ENCODE measurements at places on chromosomes 4 and X.

DNA sequence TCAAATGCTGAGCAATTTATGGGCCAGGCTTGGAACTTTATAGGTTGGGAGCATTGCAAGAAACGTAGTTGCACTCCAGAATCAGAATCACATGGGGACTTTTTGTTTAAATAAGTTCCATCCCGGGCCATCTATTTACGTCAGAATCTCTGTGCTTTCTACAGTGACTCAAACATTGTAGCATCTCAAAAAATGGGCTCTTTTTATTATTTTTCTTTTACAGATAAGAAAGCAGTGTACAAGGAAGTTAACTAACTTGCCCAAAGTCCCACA, 10.2 kb downstream of the CC2D2A start:
- peak overlapping the region; percentile 71 for H3K27ac ChIP-seq
- no peaks in the 10 kb centered on the region for H3K36me3 ChIP-seq
- DNase-seq: no peak
- no peaks in the 10 kb centered on the region for H3K27me3 ChIP-seq
- H3K4me3 ChIP-seq: peak overlapping the region; percentile 57

DNA sequence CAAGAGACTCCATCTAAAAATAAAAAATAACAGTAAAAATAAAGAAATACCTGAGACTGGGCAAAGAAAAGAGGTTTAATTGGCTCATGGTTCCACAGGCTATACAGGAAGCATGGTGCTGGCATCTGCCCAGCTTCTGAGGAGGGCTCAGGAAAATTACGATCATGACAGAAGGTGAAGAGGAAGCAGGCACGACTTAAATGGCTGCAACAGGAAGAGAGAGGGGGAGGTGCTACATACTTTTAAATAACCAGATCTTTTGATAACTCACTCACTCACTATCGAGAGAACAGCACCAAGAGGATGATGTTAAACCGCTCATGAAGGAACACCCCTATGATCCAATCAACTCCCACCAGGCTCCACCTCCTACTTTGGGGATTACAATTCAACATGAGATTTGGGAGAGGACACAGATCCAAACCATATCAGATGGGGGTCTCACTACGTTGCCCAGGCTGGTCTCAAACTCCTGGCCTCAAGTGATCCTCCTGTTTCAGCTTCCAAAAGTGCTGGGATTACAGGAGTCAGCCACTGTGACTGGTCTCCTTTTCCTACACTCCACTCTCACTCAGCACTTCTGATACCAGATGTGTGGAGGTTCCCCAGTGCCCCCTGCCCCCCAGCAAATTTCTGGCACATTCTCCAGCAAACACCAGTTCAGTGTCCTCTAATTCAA, 11.9 kb upstream of the ZNF157 start:
- no peak overlapping the region for H3K4me3 ChIP-seq
- H3K27me3 ChIP-seq: no peaks in the 10 kb centered on the region
- H3K27ac ChIP-seq: no peak overlapping the region
- no peak for DNase-seq

- no peak overlapping the region for H3K4me3 ChIP-seq
- no peaks in the 10 kb centered on the region for H3K36me3 ChIP-seq
- no peak for DNase-seq
- no peaks in the 10 kb centered on the region for H3K27me3 ChIP-seq
- H3K4me1 ChIP-seq: no peaks in the 10 kb centered on the region
These were observed 34.1 kb downstream of the PRRG1 start for GRCh38 chrX:37383313-37383712.

DNA sequence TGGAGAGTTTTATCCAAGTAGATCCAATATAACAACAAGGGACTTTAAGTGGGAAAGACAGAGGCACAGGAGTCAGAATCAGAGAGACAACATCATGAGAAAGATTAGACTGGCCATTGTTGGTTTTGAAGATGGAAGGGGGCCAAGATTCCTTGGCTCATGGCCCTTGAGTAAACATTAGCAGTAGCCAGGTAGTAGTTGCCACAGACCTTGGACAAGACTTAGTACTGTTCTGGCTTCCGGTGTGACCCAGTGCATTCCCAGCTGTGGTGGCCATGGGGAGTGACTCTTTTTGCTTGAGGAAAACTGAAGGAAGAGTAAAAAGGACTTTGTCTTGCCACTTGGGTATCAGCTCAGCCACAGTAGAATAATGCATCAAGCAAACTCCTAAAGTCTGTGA, 462.2 kb upstream of the CPXCR1 start:
- no peak overlapping the region for H3K27ac ChIP-seq
- no peaks in the 10 kb centered on the region for H3K36me3 ChIP-seq
- no peaks in the 10 kb centered on the region for H3K4me1 ChIP-seq
- no peak for DNase-seq

- peak overlapping the region; percentile 100 for H3K27ac ChIP-seq
- H3K27me3 ChIP-seq: no peaks in the 10 kb centered on the region
- peaks cover 10% of the 10 kb centered on the region for H3K4me1 ChIP-seq
- no peak for DNase-seq
These were observed 504 bp upstream of the RBM3 start for GRCh38 chrX:48573690-48574269.

- H3K27ac ChIP-seq: no peak overlapping the region
- no peaks in the 10 kb centered on the region for H3K36me3 ChIP-seq
- DNase-seq: no peak
- no peaks in the 10 kb centered on the region for H3K27me3 ChIP-seq
- no peak overlapping the region for H3K4me3 ChIP-seq
- H3K4me1 ChIP-seq: peaks cover 7% of the 10 kb centered on the region
These were observed 62.2 kb downstream of the SH3RF1 start for GRCh38 chr4:169208516-169208915.

- no peaks in the 10 kb centered on the region for H3K36me3 ChIP-seq
- H3K4me3 ChIP-seq: no peak overlapping the region
- H3K27ac ChIP-seq: no peak overlapping the region
These were observed 6.2 kb downstream of the AFF1 start for GRCh38 chr4:86940920-86941460.

DNA sequence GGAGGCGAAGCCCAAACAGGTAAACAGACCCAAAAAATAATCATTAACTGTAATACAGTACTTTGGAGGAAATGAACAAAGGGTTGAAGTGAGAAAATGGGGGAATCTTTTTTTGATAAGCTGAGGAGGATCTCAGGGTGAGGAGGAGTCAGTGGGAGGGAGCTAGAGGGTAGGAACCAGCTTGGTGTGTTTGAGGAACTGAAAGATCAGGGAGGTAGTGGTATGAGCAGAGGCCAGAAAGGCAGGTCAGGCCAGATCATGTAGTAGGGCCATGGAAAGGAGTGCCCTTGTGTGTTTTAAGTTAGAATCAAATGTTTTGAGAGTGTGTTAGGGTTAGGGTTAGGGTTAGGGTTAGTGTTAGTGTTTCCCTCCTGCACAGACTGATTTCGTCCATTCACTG, 48.8 kb downstream of the PPP2R2C start:
- H3K27ac ChIP-seq: no peak overlapping the region
- H3K4me3 ChIP-seq: no peak overlapping the region
- H3K27me3 ChIP-seq: peaks cover 3% of the 10 kb centered on the region

DNA sequence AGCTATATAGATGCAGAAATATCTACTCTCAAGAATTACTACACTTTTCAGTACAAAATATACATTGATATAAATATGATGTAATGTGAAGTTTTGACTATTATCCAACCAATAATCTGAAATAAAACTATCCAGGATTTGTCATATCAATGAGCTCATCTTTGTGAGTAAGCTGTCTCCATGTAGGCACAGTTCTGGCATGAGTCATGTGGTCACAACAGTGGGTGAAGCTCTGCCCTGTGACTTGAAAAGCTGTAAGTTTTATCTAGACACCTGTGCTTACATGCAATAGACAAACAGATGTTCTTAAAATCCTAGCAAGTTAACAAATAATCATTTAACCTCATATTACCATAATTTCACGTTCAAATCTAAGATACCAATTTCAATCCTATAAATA, 192.7 kb downstream of the GABRG1 start:
- no peak overlapping the region for H3K4me3 ChIP-seq
- no peak for DNase-seq
- no peaks in the 10 kb centered on the region for H3K36me3 ChIP-seq
- H3K27ac ChIP-seq: no peak overlapping the region

Measured in upper lobe of right lung (tissue), 1 donor.